ENCODE measurements at places on chromosomes 6 and 20.

GRCh38 chr6:30981942-30982772, 1.4 kb upstream of the MUC21 start:
- DNase-seq, result no peak

DNA sequence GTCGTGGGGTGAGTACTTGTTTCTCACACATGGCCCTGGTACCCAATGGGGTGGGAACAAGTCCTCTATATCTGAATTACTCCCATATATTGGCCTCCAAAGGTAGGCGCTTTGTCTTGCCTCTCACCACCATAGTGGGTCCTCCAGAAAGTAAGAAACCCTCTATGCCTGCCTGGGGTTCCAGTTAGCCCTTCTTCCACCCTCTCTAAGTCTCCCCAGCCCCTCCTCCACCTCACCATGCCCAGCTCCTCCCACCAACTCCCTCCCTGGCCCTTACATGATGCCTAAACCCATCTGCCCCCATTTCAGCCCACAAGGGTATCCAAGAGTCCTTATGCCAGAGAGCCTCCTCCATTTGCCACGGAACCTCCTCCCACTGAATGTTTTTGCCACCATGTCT, 884 bp downstream of the TSPO2 start:
- DNase-seq, result no peak

GRCh38 chr6:40442591-40442990, 144.6 kb downstream of the LRFN2 start:
- no peak for DNase-seq

DNA sequence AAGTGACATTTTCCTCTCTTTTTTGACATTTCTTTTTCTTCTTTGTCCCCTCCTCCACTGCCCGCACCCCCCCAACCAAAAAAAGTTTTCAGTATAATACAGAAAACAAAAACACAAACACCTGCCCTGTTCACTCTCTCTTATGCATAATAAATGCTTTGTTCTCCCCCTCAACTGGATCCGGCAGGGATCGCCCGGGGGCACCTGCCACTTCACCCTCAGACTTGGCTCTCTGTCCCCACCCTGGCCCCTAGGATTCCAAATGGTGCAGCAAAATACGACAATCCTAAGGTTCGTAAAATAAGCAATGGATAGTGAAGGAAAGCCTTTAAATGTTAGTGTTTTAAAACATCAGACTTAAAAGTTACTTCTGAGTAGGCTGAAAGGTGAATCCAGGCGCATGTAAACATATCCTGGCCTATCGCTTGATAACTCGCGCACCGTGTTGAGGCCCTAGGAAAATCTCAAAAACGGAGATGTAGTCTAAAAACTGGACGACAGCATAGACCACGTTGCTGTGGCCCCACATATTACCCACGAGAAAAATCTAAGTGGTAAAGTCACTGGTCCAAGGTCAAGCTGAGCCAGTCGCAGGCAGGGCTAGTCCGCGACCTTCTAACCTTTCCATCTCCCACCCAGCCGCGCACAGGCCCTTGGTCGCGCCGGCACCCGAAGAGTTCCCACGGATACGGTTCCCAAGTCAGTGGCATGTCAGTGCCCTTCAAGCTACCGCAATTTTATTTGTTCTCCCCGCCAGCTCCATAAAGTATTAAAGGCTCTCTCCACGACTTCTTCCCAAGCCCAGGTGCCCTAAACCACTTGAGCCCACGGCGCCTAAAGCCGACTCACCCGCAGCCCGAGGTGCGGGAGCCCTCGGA, 130.8 kb downstream of the OGFRL1 start:
- no peak for DNase-seq

DNA sequence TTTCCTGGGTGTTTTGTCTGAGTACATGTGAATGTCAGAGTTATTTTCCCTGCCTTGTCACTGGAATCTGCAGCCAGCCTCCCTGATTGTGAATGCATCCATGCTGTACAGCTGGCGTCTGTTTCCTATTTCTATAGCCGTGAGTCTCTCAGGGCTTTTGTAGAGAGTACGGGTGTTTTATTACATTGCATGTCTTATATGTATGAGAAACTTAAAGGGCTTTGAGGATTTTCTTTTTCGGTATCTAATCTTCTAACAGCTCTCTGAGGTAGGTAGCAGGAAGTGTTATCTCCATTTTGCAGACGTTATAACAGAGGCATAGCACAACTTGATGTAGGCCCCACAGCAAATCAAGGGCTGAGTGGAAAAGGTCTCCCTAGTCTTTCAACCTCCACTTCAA, 272.9 kb downstream of the PRL start:
- DNase-seq, result no peak

- DNase-seq, result no peak
Measured at GRCh38 chr6:165506657-165507056, 156.4 kb downstream of the PDE10A start.

GRCh38 chr6:105072798-105073199, 107.0 kb downstream of the POPDC3 start:
- DNase-seq, result no peak

GRCh38 chr6:136604928-136605510, 54.8 kb upstream of the MAP7 start:
- no peak for DNase-seq

DNA sequence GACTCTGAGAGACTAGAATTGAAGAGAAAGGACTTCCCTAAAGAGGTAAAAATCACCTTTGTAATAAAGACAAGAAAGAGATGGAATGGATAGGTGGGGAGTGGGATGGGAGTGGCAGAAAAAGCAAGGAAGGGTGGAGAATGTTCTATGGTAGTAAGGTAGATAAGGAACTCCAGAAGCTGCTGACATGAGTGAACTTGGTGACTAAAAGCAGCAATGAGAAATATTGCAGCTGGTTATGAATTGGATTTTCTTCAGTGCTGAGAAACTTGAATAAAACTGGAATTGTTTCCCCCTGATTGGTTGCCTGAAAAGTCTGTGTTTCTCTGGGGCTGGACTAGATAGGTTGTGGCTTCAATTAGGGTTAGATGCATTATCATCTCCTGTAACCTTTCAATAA, 15.7 kb upstream of the DTNBP1 start:
- no peak for DNase-seq

GRCh38 chr20:3995749-3996320, 19.5 kb downstream of the RNF24 start:
- DNase-seq, result no peak

- no peak for DNase-seq
Measured at GRCh38 chr6:162750776-162751175, 23.0 kb downstream of the PACRG start.

GRCh38 chr6:53793318-53794136, 1.3 kb upstream of the LRRC1 start:
- no peak for DNase-seq

DNA sequence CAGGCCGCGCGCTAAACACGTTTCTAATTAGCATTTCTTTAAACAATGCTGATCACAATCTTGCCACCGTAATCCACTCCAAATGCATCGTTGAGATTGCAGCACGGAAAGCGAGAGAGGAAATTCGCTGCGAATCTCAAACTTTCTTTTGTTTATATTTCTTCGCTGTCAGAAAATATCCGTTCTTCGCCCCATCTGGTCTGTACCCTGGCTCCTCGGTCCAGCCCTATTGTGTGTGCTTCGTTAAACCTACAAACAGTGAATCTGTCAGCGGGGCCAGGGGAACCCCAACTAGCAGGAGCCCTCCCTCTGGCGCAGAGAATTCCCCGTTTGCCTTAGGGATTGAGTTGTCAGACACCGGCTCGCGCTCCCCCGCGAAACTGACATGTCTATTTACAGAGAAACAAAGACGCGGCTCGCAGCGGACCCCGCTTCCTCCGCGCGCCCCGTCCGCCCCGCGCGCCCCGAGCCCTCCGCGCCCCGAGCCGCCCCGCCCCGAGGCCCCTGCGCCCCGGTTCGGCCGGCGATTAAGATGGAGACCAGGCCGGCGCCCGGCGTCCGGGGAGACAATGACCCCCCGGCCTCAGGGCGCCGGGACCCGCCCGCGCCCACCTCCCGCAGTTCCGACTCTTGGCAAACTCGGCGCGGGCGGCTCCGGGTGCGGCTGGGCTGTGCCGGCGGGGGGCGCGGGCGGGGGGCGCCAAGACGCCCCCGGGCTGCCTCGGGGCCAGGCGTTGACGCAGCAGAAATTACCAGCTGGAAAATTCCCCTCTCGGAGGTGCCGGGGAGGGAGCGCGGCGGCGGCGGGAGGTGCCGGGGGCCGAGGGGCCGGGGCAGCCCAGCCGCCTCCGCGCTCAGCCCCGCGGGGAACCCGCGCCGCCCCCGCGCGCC, 874 bp downstream of the ZBTB46 start:
- no peak for DNase-seq

GRCh38 chr20:22583773-22584521, 425 bp downstream of the FOXA2 start:
- DNase-seq, result no peak

- DNase-seq, result no peak
Measured at GRCh38 chr6:23535101-23535500, 590.9 kb upstream of the NRSN1 start.

DNA sequence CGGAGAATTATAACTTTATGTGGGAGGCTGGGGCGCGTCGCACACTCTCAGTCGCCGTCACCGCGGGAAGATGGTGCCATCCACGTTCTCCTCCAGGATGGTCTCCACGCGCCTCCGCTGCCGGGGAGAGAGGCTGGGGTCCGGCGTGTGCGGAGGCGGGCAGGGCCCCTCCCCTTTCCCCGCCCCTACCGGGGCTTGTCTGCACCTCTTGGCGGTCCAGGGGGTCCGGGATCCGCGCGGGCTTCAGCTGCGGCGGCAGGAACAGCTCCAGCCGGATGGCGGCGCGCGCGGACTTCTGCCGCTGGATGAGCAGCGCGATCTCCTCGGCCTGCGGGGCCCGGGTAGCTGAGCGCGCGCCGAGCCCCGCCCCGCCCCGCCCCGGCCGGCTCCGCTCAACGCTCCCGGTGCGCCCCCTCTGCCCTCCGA, 807 bp downstream of the LKAAEAR1 start:
- no peak for DNase-seq

DNA sequence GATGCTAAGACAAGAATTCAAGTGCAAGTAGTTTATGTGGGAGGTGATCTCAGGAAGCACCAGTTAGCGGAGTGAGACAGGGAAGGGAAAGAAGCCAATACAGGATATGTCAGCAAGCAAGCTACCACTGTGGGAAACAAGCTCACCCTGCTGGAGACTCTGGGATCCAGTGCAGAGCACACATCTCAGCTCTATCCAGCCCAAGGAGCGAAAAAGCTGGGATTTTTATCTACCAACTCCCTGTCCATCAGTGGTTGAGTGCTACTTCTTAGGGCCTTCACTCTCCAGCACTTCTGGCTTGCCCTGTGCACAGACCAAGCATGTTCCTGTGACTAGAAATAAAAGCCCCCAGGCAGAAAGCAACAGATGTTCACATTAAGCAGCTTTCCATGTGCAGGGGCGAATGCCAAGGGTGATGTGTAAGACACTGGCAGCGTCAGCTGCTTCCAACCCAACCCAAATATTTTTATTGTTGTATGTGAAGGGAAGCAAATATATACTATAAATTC, 10.8 kb upstream of the RNF24 start:
- DNase-seq, result no peak

- DNase-seq, result no peak
Measured at GRCh38 chr6:125924169-125924568, 32.4 kb upstream of the HINT3 start.

DNA sequence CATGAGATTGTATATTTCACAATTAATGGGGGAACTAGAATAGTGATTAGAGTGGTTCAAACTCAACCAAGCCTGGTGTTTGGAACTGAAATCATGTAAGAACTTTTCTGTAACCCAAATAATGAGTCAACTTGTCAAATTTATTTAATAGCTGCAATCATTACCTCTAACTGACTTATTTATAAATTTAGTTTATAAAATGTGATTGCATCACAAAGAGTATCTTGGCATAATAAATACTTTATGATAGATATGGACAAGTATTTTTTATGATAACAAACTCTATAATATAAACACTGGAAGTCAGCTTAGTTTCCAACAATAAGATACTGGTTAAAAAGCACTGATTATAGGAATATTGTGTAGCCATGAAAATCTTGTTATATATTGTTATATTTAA, 319.1 kb downstream of the RIMS1 start:
- DNase-seq, result no peak

GRCh38 chr20:5001174-5002076, at the start of gene SLC23A2:
Gene SLC23A2 (minus strand): TSS chr20:5001510. CDS start chr20:4932562, 68,948 bp downstream.
- no peak for DNase-seq

DNA sequence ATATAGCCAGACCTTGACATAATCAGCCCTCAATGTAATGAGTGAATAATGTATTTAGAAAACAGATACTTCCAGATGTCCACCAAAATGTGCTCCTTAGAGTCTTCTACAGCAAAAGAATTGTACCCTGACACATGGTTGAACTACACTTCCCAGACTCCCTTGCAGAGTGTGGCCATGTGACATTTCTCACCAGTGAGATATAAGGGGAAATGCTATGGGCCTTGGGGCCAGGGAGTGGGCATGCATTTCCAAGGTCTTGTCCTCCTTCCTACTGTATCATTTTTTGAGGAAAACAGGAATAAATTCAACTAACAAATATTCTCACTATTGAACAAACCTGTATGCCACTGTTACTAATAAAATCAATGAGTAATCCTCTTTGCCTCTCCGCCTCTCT, 211.4 kb upstream of the SMLR1 start:
- DNase-seq, result no peak

GRCh38 chr20:64244870-64245603, 10.5 kb upstream of the PCMTD2 start:
- no peak for DNase-seq

GRCh38 chr6:41040101-41040939, 1.3 kb upstream of the UNC5CL start:
- no peak for DNase-seq

GRCh38 chr6:111162504-111162903, 75.2 kb downstream of the SLC16A10 start:
- no peak for DNase-seq

DNA sequence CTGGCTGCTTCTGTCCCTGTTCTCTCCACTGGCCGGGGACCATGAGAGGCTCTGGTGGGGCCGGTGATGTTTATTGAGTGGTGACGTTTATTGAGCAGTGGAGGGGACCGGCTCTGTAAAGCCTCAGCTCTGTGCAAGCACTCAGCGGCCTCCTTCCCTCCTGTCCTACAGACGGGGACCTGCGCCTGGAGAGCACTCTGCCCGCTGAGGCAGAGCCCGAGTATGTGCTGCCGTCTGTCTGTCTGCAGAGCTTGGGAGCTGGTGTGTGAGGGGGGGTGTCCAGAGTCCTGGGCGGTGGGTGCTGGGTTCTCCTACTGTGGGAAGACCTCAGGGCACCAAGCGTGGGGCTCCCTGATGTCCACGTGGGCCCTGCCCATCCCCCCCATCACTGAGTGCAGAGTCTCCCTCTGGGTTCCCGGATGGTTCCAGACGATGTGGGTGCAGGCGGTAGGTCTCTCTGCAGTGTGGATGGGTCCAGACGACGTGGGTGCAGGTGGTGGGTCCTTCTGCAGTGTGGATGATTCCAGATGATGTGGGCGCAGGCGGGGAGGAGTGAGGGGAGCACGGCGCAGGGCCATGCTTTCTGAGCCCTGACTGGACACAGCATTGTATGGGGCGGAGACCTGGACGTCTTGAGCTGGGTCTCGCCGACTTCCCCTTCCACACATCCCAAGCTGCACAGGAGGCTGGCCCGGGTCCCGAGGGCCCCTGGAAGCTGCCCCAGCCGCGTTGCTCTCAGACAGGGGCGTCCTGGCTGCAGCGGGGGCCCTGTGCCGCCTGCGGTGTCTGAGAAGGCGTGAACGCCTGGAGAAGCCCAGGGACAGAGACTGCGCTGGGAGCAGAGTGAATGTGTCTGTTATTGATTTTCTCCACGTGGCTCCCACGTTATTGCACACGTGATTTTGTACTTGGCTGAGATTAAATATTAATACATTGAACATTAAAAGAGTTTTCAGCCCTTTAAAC, 14.9 kb upstream of the BHLHE23 start:
- no peak for DNase-seq

- no peak for DNase-seq
Measured at GRCh38 chr6:117169781-117170281, 95.5 kb upstream of the VGLL2 start.

GRCh38 chr6:164947164-164947563, 362.2 kb downstream of the C6orf118 start:
- no peak for DNase-seq

Data from cortex of kidney (tissue), 1 donor.